Heart right ventricle (tissue), 16 donors: ENCODE measurements at places on chromosomes 16 and 17.

- DNase-seq: peak; percentile 85
Observed at GRCh38 chr16:67537636-67538591, 9.3 kb downstream of the RIPOR1 start.

DNA sequence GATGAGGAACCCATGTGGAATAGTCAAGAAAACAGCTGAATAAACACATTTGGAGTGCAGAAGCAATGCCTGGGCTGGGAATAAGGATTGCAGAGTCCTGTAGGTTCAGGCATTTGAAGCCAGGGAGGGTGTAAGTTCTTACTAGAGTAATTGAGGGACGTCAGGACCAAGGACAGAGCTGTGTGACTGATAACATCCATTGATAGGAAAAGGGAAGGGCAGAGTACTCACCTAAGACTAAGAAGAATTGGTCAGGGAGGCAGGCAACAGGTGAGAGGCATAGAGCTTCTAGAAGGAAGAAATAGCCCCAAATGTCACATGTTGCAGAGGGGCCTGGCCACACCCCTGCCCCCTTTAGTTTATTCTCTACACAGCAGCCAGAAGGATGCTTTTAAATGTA, 79.8 kb upstream of the TMEM132E start:
- no peak for DNase-seq

DNA sequence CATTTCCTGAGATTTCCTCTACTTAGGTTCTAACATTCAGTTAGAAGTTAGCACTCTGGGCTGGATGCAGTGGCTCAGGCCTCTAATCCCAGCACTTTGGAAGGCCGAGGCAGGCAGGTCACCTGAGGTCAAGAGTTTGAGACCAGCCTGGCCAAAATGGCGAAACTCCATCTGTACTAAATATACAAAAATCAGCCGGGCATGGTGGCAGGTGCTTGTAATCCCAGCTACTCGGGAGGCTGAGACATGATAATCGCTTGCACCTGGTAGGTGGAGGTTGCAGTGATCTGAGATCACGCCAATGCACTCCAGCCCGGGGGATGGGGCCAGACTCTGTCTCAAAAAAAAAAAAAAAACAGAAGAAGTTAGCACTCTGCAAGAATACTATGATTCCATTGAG, 1430.9 kb downstream of the CDH11 start:
- no peak for DNase-seq

DNA sequence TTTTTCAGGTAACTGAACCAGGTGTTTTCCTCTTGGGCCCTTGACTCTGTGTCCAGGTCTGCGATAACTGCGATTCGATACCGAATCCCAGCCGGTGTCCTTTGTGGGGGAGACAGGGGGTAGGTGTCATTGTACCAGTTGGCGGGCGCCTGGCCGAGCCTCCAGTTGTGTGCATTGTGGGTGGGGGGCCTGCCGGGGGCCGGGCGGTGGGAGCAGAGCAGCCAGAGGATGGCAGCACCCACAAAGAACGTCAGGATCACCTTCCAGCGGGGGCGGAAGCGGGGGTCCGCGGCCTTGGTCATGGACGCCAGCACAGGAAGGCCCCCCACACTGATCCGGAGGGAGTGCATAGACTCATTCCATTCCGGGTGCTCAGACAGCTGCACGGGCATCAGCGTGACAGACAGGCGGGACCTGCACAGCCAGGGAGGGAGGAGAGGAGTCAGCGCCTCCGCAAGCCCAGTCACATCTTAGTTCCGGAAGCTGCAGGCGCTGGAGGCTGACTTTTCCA, 12.3 kb downstream of the CANT1 start:
- DNase-seq: no peak

DNA sequence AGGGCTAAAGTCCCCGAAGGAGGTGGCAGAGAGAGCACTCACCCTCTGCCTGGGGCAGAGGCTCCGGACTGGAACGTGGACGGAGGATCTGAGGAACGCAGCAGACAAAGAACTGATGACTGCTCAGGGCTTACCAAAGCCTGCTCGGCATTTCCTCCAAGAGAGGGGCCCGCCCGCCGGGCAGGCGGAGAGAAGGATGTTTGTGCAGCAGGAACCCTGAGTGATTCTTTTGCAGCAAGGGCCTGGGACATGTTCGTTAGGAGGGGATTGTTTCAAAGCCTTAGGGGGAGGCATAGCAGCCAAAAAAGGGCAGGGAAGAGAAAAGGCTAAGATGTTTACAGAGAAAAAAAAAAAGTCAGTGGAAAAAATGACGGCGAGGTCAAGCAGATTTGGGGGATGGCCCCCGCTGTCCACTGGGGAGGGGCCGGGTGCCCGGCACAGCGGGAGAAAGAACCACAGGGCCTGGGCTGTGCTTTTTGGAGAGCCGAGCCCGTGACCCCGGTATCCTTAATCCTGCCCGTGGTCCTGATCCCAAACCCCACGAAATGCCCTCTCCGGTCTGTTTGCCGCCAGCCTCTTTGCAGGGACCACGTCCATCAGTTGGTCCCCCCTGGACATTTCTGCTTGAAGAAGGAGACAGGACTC, 129.3 kb downstream of the NTN1 start:
- no peak for DNase-seq

- DNase-seq: no peak
Observed at GRCh38 chr17:55281649-55282378, 17.1 kb downstream of the HLF start.

DNA sequence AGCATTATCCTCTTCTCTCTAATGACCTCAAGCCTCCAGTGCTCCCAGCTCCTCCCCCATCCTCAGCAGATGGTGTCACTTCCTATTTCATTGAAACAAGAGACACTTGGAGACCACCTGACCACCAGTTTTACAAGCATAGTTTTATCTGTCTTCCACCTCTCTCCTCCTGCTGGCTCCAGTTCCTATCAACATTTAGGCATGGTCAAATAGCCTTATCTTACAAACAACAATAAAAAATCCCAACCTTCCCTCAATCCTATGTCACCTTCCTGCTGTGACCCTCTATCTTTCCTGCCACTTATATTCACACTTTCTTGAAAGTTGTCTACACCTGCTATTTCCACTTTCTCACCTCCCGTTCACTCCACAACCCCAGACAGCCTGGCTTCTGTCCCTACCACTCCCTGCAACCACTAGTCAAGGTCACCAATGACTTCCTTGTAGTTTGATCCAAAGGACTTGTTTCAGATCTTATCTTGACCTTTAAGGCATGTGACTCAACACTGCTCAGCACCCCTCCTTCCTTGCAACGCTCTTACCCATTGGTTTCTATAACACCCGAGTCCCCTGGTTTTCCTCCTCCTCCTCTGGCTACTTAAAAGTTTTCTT, 4.3 kb upstream of the NTN1 start:
- DNase-seq: no peak

GRCh38 chr17:2089021-2089422, 34.1 kb downstream of the HIC1 start:
- no peak for DNase-seq

DNA sequence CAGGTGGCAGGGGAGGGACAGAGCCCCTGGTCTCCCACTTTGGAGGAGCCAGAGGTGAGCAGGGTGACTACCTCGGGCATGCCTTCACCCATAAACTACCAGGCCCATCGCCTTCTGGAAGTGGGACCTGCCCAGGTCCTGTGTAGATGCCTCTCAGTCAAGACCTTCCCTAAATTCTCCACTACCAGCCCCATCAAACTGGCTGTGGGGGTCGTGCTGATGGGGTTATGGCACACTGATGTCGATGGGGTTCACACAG, 5.8 kb upstream of the RAB37 start:
- no peak for DNase-seq

DNA sequence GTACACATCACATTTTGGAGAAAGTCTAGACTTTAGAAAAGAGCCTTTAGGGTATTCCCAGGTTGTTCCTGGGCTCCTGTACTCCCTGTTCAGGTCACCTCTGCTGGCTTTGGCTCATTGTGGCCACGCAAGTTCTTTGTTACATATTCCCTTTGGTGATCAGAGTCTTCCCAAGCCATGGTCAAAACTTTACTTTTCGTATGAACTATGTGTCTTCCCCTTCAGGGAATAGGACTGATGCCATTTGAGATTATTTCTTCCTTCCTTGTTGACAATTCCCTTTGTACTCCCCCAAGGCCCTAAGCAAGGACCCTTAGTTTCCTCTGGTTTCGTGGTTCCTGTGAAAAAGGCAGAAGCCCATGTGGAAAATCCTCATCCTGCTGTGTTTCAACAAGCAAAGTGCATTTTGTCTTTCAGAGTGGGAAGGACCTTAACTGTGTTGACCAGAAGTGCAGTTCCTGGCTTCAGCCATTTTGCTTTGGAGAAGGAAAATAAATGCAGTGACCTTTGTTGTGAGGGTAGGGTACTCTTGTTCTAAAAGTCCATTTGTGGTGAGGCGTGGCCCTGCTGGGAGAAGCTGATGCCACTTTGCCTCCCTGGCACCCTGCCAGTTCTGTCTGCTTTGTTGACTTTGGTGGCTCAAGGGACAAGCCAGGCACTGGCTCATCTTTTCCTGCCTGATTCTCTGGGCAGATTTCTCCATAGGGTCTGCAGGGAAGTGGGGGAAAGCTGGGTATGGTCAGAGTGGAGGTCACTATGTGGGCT, 55.1 kb downstream of the ZNRF1 start:
- DNase-seq: peak; percentile 71

- DNase-seq: no peak
Observed at GRCh38 chr17:63854709-63855108, 12.2 kb upstream of the SMARCD2 start.

DNA sequence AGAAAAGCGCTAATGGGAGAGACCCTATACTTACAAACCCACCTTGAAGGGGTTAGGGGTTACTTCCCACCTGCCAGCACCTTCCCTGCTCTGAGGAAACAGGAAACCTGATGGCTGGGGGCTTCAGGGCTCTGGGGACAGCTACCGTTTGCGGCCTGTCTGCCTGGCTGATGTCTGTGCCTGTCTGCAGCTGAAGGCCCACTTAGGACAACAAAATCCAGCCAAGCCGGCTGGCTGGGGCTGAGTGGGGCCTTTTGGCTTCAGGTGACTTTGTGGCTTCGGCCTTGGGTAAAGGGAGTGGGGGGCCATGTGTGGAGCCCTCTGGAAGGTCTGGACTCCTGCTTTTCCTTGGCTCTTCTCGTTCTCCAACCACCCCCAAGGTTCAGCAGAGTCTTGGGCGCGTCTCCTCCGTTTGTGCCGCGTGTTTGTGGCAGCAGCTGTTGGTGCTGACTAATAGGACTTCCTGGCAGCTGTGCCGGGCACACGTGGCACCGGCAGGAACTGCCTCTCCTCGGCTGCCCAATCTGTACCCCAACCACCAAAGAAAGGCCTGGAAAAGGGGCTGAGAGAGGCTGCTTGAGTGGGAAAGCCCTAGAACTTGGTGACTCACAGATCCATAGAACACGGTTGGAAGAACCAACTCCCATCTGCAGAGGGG, 186.7 kb downstream of the MSI2 start:
- DNase-seq: no peak

DNA sequence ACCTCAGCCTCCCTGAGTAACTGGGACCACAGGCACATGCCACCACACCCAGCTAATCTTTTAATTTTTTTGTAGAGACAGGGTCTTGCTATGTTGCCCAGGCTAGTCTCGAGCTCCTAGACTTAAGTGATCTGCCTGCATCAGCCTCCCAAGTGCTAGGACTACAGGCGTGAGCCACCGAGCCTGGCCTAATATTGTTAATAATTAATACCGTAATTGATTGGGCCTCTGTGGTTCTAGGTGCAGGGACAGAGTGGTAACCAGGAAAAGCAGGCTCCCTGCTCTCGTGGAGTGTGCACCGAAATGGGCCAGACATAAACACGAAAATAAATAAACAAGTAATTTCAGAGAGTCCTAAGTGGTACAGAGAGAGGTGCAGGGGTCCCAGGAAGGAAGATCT, 241.0 kb downstream of the GSG1L start:
- DNase-seq: no peak

DNA sequence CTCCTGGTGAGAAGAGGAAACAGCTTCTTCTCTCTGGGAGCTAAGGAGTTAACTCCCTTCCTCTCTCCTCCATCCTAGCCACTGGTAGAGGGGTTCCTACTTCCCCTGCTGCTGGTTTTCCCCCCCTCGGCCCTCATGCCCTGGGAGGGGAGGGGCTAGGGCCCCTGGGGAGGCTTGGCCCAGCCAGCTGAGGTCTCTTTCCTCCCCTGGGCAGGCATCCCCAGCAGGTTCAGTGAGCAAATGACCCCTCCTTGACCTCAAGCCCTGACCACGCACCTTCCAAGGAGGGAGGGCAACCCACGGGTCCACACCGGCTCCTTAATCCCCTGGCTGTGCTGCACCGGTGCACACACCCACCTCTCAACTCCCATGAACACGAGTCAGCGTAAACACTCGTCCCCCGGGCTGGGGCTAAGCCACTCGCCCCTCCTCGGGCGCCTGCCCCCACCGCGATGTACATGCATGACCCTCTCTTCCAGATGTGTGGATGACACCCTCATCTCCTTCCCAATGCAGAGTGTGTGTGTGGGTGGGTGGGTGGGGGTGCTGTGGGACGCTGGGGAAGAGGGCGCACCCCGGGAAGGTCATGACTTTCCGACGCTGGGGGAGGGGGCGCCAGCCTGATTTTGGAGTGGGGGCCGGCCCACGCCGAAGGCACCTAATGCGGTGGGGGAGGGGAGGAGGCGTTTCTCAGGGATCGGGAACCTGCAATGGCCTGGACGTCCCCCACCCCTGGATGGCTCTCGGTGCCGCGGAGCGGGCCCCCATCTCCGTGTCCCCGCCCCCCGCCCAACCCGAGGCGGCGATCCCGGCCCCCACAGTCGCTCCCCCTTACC, 33.7 kb downstream of the SRCIN1 start:
- DNase-seq: no peak

GRCh38 chr16:54285414-54286089, 1.0 kb downstream of the IRX3 start:
- peak; percentile 27 for DNase-seq

DNA sequence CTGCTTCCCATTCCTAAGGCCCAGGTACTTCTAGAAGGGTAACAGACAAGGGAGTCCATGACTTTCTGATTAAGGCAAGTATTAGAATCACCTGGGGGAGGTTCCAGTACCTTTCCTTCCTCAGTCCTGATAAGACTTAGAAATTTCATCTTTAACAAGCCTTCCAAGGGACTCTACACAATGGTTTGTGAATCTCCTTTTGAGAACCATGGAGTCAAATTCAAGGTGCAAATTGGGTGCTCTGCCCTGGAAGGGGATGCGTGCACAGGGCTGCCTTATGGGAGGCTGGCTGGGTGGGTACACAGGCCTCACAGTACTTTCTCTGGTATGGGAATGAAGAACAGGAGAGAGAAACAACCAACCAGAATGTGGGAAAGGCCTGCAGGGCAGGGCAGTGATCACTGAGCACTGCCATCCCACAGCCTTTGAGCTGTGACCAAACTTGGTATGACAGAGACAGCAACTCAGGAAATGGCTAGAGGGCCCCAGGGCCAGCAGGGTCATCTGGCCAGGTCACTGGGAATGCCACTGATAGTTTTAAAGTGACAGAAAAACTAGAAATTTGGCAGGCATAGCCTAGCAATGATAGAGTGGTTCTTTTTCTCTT, 3.6 kb upstream of the TMIGD1 start:
- no peak for DNase-seq

GRCh38 chr16:65314627-65315008, 192.8 kb upstream of the CDH11 start:
- no peak for DNase-seq
